Calu3 (cell line): ENCODE measurements at places on chromosomes 7 and 10. TPM values are rescaled to one million over a fixed set of nuclear protein-coding genes. Genes with fewer than 3 reads are reported as not detected.

- DNase-seq = no peak
Observed at GRCh38 chr7:95669513-95669912, 73.2 kb upstream of the PDK4 start.

GRCh38 chr7:2068693-2069471 is 163.9 kb downstream of the MAD1L1 start:
- DNase-seq = no peak

GPR22 gene
- total RNA-seq = not detected in 2 replicates

- DNase-seq = no peak
Observed at GRCh38 chr10:10977978-10978377, 39.7 kb upstream of the CELF2 start.

TLX1 gene
- not detected in 2 replicates for total RNA-seq
